Activated gamma-delta T cell treated with Interleukin-2 at 50 U/mL for 16 hours (primary cell): ENCODE measurements at places on chromosomes 4 and X.

- no peak for DNase-seq
Observed at GRCh38 chr4:7384929-7385890, 49.5 kb downstream of the PSAPL1 start.

GRCh38 chrX:63657821-63658220, 127.2 kb downstream of the ARHGEF9 start:
- DNase-seq = no peak

DNA sequence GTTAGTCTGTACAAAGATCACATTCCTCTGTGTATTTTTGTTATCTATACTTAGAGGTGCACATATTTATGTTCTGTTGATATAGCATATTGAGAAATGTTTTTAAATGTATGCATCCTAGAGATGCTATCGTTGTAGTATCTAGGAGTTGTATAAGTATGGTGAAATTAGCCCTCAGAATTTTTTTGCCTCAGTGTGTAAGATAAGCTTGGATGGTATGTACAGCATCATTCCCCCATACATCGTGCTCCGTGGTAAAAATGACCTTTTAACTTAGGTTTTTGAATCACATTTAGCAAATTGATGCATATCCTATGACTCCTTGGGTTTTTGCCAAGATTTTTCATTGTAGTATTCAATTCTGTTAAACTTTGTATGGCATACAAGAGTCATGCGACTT, 113.5 kb downstream of the RPA4 start:
- no peak for DNase-seq

DNA sequence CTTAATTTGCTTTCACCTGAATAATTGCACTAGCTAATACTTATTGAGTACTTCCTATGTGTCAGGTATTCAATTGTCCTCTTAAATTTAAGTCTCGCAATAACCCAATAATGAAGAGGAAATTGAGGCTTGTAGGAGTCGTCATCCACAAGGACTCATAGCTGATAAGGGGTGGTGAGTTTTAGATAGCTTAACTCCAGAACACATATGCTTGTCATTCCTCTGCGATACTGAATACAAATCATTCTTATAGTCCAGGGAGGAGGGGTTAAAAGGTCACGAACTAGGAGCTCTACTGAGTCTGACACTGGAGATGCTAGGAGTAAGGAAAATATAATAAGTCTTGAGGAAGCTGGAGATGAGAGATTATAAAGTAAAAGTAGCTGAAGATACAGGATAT, 1.4 kb upstream of the PACRGL start:
- DNase-seq = no peak

GRCh38 chr4:40511036-40511614, 118.5 kb downstream of the RBM47 start:
- no peak for DNase-seq

DNA sequence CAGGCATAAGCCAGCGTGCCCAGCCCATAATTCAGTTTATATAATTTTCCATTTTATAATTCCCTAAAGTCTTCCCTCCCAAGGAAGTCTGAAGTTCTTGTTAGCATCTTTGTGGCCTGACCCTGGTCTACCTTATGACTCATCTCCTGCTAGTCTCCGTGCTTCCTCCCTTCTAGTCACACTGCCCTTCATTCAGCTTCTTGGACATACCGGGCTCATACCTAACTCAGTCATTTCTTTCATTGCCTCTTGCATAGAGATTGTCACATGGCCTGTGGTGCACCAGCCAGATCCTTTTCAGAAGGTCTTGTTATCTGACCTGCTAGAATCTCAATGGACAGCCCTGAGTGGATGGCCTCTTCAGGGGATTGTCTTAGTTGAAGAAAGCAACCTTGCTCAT, 22.8 kb upstream of the MAML3 start:
- no peak for DNase-seq

DNA sequence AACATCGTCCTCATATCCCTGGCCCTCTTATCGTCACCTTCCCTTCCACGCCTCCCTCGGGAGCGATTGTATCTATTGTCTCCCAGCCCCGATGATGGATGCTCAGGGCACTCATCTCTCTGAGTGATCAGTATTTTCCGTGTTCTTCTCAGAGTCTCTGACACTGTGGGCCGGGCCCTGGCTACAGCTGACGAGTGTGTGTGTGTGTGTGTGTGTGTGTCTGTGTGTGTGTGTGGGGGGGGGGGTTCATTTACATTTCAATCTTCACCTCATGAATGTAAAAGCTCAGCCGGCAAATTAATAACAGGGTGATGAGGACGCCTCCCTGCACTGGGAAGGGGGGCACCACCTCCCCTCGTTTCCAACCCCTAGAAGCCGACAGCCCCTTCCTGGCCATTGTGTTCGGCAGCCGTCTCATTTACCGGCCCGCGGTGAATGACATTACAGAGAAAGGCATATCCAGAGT, 159.5 kb downstream of the SHOX start:
- no peak for DNase-seq

DNA sequence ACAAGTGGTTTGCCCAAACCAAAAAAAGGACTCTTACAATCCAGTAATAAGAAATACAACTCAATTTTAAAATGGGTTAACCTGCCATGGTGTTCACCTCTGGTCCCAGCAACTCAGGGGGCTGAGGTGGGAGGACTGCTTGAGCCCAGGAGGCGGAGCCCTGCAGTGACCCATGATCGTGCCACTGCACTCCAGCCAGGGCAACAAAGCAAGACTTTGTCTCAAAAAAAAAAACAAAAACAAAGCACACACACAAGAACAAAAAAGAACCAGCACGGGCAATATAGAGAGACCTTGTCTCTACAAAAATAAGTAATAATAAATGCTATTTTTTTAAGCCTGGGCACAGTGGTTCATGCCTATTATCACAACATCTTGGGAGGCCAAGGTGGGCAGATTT, 28.7 kb downstream of the ARAP2 start:
- no peak for DNase-seq

DNA sequence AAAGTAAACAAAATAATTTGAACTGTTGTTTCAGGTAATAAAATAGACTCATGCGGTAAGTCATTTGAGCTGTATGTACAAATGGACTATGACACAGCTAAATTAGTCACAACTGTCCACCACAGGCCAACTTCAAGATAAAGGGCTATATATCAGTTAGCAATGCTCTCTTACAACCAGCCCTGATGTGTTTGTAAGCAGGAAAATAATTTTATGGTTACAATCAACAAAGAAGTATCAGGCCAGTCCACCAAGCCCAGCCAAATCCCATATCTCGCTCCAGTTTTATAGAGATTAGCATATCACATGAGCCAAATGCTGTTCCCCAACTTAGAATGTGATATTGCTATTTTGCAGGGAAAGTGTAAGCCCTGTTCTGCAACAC, 511 bp upstream of the DUSP21 start:
- no peak for DNase-seq

DNA sequence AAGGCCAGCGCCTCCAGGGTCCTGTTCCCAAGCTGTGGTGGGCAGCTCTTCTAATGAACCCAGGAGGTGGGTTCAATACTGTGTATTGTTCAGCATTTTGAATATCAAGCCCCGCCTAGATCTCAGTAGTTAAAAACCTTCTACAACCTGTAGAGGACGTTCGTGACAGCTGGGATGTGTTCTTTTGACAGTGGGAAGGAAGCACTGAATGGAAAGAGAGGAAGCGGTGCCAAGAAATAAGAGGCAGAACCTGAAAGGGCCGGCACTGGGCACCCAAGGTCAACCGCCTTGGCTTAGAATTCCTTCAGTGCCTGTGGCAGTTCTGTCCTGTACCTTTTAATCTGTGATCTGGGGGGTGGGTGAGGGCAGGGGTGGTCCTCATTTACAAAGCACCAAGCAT, 73.1 kb downstream of the CC2D2A start:
- no peak for DNase-seq

GRCh38 chr4:13562876-13563275, 18.6 kb upstream of the NKX3-2 start:
- no peak for DNase-seq

- DNase-seq = no peak
Observed at GRCh38 chr4:55932511-55932910, 16.2 kb upstream of the CEP135 start.
